ENCODE measurements at places on chromosomes 1 and 21.

DNA sequence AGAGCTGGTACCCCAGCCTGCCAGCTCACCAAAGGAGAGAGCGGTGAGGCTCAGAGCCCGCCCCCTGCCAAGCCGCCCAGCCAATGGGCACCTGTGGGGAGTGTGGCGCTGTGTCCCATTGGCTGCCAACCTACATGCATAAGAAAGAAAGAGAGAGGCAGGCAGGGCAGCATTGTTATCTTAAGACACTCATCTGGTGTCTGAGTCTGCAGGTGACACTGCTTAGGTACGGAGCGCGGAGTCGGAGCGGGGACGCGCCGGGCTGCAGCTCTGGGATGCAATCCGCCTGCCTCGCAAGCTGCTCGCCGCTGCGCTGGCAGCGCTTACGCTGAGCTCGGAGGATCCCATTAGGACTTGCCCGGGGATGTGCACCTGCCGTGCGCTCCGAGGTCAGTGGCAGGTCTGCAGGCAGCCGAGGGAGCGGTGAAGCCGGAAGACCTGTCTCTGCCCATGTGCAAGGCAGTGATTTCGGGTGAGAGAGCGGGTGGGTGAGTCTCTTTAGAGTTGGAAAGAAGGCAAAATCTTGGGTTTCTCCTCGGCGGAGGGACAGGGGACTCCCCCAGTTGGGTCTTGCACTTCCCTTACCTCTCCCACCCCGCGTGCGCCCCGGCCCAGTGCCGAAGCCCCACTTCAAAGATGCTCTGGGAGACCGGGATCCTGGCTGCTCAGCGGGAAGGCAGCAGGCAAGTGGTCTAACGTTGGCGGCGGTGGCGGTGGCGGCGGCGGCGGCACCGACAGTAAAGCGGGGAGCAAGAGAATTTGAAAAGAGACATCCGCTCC is at the start of gene BRINP2:
Gene BRINP2, plus strand, starts transcription at position 203 of the 780 bp plus-strand sequence. CDS start 58,919 bp downstream, outside the sequence.
- DNase-seq, result no peak

DNA sequence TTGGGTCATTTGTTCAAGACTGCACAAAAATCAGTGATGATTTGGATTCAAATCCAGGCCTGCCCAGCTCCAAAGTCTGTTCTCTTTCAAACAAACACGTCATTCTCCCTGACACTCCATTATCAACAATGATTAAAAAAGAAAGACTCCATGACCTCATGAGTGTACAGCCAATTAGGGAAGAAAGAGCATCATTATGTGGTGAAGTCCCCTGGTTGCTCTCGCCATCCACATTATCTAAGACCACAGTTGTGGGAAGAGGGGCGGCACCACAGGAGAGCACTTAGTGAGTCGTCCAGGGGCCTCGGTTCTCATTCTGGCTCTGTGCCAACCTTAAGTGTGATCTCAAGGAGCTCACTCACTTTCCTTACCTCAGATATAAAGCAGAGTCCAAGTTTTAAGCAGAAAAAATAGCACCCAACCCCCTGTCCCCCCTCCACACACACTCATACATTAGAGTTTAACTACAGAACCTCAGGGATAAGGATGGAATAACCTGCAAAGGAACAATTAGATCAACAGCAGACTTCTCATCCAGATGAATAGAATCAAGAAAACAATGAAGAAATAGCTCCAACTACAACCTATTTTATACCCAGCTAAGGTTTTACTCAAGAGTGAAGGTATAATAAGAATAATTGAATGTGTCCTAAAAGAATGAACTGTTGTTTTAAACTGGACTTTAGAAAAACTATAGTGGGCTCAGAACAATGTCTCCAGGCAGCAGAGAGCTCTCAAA is 47.8 kb downstream of the COL6A1 start:
- no peak for DNase-seq

DNA sequence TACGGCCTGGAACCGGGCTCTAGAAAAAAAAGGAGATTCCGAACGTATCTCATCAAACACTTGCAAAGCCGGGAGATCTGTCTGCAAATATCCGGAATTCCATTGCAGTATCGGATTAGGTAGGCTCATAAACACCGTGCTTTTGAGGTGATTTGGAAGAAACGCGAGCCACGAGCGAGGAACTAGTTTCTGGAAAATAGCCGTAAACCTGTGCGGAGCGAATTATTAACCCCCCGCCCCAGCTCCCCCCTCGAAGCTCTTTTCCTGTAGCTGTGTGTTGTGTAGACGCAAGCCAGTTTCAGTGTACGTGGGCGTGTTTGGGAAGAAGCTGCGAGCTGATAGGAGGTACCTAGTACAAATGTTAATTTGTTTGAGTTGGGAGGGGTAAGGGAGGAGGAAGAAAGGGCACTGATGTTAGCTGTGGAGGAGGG is 1.1 kb downstream of the RALGPS2 start:
- peak; percentile 68 for DNase-seq

DNA sequence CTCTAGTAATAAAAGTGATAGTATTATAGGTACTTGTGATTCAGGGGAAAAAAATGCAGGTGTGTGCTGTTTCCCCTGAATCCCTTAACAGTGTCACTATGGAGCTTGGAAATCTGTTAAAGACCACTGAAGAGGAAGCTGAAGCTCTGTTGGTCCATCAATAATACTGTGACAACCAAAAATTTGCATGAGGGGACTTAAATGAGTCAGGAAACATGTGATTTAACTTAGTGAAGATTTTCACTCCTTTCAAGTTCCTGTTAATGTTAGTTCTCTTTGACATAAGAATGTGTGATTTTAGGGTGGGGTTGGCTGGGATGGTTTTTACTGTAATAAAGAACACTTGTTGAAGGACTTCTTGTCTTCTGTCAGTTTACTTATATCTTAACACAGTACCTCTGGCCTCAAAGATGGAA is 32.0 kb downstream of the VANGL2 start:
- peak; percentile 63 for DNase-seq

GRCh38 chr1:23594927-23595353 is 35.6 kb upstream of the ID3 start:
- DNase-seq, result no peak

GRCh38 chr1:185594786-185595410 is 139.3 kb upstream of the HMCN1 start:
- DNase-seq, result no peak

DNA sequence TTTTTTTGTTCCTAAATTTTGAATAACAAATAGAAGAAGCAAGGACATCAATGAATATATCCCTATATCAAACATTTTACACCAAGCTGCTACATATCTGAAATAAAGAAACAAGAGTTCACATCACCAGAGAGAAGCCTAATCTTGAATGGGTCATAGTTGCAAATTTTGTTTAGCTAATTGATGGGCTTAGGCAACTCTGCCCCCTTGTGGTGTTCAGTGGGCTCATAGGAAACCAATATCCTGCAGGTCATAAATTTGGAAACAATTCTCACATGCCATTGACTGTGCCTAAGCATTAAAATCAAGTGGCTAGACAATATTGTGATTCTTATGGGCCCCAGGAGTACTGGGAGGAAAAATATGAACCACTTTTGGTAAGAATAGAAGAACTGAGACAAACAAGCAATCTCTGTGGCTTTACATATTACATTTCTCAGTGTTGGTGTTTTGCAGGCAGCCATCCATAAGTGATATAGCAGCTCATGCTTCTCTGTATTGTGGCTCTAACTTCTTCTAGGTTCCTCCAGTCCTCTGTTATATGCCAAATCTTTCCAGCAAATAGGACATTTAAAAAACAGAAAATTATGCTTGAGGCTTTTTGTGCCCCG is 1262.8 kb upstream of the PRMT6 start:
- DNase-seq, result no peak
